ENCODE measurements at places on chromosomes 1 and 21.

GRCh38 chr1:223378754-223379153, 14.5 kb upstream of the CCDC185 start:
- DNase-seq: no peak

GRCh38 chr1:90821788-90822359, 104.8 kb upstream of the BARHL2 start:
- no peak for DNase-seq

GRCh38 chr1:69982992-69983391, 222.4 kb downstream of the LRRC40 start:
- no peak for DNase-seq

DNA sequence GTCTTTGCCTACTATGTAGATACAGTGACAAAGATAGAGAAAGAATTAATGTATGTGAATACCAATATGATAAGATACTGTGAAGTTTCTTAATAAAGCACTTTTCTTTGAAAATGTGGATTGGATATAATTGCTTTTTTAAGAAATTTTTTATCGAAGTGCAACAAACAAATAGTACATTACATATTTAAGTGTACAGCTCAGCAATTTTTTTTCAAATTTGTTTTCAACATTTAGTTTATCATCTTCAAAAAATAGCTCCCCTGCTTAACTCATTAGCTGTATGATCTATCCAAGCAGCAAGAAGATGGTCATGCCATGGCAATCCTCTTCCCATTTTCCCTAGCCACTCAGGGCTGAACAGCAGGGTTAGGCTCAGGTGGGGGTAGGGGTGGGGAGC, 40.5 kb downstream of the NEK7 start:
- DNase-seq: no peak

GRCh38 chr1:178353524-178353923, 143.2 kb downstream of the CLEC20A start:
- no peak for DNase-seq

DNA sequence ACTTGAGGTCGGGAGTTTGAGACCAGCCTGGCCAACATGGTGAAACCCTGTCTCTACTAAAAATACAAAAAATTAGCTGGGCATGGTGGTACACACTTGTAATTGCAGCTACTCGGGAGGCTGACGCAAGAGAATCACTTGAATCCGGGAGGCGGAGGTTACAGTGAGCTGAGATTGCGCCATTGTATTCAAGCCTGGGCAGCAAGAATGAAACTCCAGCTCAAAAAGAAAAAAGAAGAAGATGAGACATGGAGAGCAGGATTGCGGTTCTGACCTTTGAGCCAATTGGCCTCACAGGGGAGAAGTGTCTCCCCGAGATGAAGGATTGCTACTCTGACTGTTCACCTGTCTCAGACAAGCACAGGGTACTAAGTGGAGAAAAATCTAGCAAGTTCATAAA, 6.6 kb downstream of the SCCPDH start:
- no peak for DNase-seq

DNA sequence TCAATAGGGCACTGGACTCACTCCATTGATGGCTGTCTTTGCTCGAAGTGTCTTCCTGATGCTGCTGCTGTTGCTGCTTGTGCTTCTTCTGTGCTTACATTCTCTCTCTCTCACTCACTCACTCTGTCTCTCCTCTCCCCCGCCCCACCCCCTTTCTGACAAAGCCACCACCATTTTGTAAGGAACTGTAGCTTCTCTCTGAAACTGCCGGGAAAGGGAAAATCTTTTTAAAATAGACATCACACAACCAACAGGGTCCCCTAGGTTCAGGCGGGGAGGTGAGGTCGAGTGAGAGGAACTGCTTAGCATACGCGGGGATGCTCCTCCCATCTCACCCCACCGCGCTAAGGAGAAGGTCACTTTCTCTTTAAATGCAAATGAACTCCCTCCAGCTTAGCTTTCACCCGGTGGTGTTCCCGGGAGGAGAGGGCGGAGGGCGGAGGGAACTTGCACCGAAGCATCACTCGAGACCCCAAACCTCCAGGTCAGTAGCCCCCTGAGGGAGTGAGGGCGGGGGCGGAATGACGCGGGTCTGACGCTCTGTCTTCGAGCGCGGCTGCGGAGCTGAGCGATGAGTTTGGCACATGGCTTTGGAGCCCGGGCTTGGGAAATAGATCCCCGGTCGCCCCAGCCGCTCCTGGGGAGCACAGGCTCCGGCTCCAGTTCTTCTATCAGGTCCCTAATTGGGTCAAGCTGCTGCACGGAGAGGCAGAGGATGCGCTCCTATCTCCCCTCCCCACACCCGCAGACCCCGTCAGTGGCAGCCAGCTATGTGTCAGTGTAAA, at the start of gene CCDC28B:
CCDC28B (plus strand) TSS at position 370 of the 785 bp plus-strand sequence. CDS start 1,341 bp downstream, outside the sequence.
- DNase-seq: peak; percentile 35

DNA sequence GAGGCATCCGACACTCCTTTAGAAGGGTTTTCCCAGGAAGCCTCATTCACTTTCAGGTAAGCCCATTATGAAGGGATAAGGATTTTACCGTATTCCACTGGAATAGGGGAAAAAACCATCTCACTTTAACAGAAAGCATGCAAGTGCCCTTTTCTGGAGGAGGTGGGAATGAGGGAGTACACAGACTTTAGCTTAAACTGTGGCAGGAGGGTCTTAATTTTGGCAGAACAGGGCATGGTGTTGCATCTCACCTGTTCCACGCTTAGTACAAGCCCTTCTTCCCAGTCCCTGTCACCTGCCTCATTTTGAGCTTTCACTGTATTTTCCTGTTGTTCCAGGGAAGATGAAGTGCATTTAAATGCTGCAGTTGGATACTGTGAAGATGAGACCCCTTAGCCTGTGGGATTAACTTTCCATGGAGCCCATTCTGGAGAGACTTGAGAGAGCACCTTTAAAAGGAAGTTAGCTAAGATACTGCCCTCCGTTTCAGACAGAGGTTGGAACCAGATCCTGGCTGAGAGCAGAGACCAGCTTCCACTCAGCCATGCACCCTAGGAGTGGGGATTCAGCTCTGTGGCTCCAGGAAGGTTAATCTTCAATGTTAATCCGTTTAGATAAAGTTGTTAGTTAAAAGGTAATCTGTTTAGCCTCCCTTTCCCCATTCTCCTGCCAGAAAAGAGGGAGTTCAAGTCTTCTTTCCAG, 42.6 kb downstream of the PBX1 start:
- DNase-seq: no peak

- no peak for DNase-seq
Measured at GRCh38 chr1:36115200-36115669, 9.8 kb downstream of the COL8A2 start.

- no peak for DNase-seq
Measured at GRCh38 chr1:66274634-66275033, 259.3 kb upstream of the SGIP1 start.

DNA sequence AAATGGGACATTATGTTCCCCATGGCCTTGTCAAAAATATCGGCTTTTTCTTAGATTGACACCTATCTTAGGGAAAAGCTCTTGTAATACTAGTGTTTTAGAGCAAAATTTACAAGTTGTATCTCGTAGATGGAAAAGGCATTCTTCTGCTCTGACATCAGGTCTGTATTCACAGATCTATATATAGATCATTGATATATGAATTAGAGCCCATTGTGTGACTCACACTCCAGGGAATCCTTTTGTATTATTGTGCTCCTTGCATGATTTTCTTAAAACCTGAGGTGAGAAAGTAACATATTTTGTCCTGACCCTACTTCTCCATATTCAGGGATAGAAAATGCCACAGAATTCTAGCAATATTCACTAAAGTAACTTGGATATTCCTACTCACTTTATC, 1160.8 kb upstream of the B3GALT2 start:
- DNase-seq: no peak

GRCh38 chr1:12499539-12500240, 118.3 kb downstream of the DHRS3 start:
- DNase-seq: no peak

GRCh38 chr1:29851691-29852090, 615.4 kb downstream of the PTPRU start:
- no peak for DNase-seq

DNA sequence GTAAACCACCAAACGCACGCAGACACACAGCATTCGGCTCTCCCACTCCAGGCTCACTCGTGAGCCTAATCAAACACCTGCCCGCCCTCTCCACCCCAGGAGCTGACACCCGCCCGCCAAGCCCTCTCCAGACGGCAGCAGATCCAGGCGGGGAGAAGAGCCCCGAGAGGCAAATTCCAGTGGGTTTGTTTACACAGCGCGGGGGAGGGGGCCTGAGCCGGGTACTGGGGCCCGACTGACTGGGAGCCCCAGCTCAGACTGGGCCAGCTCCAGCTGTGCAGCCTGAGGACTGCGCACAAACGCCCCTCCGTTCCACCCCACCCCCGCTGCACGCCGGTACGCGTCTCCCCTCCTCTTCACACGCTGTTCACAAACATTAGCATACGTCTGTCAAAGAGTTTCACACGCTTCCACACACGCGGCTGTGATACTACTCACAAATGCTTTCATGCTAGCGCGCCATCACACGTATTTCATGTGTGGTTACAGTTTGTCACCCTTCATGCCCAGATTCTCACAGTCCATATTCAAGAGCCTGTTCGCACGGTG, 1.0 kb upstream of the EFNA1 start:
- DNase-seq: no peak

DNA sequence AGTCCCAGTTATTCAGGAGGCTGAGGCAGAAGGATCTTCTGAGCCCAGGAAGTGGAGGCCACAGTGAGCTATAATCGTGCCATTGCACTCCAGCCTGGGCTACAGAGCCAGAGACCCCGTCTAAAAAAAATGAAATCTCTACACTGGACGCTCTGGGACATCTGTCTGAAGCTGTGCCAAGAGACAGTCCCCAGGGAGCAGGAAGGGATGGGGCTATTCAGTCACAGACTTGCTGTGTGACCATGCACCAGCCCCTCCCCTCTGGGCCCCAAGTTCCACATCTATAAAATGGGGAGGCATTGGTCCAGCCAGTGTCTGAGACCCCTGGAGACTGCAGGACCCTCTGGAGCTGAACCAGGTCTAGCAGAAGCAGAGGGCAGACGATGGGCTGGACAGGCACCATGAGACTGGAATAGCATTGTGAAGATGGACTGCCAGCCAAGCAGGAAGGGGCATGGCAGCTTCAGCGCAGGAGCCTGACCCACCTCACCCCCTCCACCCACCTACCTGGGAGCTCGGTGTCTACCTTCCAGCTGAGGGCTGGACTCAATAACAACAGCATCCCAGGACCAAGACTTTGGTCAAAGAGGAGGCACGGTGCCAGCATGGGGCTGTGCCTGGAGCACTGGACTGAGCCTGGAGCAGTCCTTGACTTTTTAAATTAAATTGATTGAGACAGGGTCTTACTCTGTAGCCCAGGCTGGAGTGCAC, 1.4 kb downstream of the TMEM54 start:
- DNase-seq: no peak

- peak; percentile 43 for DNase-seq
Measured at GRCh38 chr1:50969611-50970508, at the start of gene CDKN2C. CDKN2C (plus strand) TSS chr1:50970245; CDS start chr1:50970369, 124 bp downstream.

DNA sequence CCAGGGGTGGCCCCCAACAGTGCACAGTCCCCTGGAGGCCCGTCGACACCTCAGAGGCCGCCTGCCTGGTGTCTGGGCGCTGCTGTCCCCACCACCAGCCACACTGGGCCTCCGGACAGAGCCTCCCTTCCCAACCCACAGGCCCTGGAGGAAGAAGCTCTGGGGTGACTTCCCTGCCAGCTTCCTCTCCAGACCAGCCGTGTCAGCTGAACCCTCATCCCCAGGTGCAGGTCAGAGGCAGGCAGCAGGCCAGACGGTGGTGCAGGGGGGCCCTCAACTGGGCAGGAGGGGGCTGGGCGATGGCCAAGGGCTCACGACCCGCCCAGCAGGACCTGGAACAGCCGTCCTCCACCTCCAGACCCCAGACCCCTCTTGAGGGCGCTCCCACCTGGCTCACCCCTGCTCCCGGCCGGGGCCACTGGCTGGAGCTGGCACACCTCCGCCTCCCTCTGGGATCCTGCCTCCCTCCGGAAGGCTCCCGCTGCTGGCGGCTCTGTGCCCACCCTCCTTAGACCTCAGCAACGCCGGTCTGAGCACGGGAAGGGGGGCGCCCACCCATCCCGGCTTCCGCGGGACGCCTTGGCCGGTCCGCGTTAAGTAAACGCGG, 520 bp downstream of the TNFRSF18 start:
- no peak for DNase-seq

DNA sequence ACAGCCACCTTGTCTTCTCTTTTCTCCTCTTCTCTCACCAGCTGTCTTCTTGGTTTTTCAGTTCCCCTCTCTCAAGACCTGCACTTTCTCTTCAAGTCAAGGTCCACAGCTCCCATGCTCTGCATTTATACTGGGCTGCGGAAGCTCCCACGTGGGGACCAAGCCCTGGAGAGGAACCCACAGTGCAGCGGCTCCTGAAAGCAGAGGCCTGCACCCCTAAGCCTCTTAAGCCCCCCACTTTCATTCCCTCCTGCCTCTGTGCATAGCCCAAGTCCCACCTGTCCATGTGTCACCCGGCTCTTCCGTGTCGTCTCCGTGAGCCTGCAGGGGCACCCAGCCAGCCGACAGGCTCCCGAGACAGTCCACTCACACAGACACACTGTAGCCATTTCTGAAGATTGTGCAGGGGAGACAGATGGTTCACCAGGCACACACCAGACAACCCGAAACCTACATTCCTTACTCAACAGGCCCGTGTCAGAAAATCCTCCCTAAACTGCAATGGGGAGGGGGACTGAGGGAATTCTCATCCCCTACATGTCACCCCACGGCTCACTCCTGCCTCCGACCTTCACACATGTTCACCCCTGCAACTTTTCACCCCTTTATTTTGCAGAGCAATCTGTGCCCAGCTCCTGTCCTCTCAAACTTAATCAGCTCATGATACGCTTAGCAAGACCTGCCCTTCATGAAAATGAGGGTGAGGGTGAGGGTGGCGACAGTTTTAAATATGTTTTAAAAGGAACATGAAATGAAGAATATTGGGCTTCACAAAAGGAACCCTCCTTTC, 6.3 kb downstream of the MX2 start:
- no peak for DNase-seq

GRCh38 chr1:170664828-170665612, 1.1 kb downstream of the PRRX1 start:
- no peak for DNase-seq

GRCh38 chr1:1684031-1684681, 8.4 kb downstream of the SLC35E2B start:
- DNase-seq: no peak

GRCh38 chr1:224615861-224616755, at the start of gene CNIH3:
CNIH3 (plus strand) TSS chr1:224616317; CDS start chr1:224617175, 858 bp downstream.
- DNase-seq: peak; percentile 9

GRCh38 chr1:154736841-154737240, 128.9 kb upstream of the ADAR start:
- no peak for DNase-seq

DNA sequence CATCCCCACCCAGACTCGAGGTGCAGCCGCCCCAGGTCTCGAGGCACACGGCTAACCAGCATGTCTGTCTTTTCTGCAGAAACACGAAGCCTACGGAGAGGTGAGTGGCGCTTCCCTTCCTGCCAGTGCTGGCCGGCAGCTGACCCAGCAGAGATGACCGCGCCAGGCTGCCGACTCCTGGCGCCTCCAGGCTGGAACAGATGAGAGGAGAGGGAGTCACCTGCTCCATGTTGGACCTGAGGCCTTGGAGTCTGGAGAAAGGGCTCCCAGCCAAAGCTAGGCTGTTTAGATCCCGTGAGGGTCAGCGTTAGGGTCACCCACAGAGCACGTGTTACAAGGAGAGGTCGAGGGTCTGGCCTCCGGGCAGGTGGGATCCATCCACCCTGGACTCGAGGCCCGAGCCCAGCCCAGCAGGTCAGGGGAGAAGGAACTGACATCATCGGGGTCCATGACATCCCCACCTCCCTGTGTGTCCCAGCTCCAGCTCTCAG, 14.9 kb downstream of the COL6A2 start:
- no peak for DNase-seq
